ENCODE measurements at places on chromosomes 11 and 22.

- DNase-seq, result no peak
Observed at GRCh38 chr11:20626279-20626678, 26.9 kb downstream of the SLC6A5 start.

DNA sequence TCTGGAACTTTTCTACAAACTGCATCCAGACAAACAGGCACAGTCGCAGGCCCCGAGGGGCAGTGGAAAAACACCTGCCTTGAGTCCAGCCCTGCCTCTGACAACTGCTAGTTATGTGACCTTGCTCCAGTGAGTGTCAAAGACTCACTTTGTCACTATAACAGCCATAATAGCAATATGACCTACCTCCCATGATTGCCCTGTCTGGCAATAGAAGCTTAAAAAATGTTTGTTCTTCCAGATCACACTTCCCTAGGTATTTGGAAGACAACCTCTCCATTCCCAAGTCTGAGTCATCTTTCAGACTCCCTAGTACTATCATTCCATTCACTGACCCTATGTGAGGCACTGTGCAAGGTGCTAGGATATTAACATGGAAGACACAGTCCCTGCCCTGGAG, 74.5 kb downstream of the RPL27A start:
- DNase-seq, result no peak

- DNase-seq, result no peak
Observed at GRCh38 chr22:17941471-17942406, 82.6 kb downstream of the MICAL3 start.

GRCh38 chr22:46287873-46288751, 8.6 kb upstream of the GTSE1 start:
- DNase-seq, result peak; percentile 80

DNA sequence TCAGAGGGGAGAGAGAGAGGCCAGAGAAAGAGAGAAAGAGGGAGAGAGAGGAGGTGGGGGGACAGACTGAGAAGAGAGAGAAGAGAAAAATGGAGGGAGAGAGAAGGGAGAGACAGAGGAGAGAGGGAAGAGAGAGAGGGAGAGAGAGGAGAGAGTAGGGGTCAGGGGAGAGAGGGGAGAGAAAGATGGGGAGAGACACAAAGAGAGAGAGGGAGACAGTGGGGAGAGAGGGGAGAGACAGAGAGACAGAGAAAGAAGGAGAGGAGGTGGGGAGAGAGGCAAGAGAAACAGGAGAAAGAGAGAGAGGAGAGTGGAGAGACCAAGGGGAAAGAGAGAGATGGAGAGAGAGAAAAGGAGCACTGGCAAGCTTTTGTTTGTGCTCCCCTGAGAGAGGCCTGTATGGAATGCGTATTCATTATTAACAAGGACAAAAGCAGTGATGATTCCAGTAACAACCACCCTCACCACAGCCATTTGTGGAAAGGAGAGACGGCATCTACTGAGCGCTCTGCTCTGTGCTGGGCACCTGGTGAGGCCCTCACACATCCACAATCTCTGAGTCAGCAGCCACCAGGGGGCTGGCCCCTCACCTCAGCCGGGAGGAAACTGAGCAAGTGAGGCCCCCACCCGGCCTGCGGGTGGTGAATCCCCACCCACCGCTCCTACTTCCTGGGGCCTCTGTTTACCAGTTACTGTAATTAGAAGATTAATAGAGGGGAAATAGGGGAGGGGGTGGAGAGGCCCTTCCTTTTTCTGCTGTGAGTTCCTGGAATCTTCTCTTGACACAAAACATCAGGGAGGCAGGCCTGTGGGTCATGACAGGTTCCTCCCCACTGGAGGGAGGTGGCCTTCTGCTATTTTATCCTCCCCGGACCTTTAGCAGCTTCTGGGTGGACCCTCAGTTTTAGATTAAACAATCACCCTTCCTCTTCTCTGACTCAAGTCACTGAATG, 14.6 kb upstream of the MIAT start:
- DNase-seq, result peak; percentile 92

DNA sequence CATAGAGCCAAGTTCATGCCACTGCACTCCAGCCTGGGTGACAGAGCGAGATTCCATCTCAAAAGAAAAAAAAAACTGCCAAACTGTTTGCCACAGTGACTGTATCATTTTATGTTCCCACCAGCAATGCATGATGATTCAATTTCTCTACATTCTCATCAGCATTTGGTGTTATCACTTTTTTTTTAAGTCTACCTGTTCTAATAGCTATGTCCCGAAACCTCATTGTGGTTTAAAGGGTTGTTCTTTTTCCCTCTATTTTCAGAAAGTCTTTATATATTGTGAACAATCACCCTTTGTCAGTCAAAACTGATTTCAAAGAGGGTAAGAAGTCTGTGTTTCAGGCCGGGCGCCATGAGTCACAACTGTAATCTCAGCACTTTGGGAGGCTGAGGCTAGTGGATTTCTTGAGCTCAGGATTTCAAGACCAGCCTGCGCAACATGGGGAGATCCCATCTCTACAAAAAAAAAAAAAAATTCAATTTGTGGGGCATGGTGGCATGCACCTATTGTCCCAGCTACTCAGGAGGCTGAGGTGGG, 14.8 kb upstream of the FAM168A start:
- no peak for DNase-seq

GRCh38 chr22:50186761-50187523, 1.2 kb downstream of the TRABD start:
- DNase-seq, result peak; percentile 74

GRCh38 chr11:45512471-45513148, 152.8 kb downstream of the CHST1 start:
- DNase-seq, result no peak

DNA sequence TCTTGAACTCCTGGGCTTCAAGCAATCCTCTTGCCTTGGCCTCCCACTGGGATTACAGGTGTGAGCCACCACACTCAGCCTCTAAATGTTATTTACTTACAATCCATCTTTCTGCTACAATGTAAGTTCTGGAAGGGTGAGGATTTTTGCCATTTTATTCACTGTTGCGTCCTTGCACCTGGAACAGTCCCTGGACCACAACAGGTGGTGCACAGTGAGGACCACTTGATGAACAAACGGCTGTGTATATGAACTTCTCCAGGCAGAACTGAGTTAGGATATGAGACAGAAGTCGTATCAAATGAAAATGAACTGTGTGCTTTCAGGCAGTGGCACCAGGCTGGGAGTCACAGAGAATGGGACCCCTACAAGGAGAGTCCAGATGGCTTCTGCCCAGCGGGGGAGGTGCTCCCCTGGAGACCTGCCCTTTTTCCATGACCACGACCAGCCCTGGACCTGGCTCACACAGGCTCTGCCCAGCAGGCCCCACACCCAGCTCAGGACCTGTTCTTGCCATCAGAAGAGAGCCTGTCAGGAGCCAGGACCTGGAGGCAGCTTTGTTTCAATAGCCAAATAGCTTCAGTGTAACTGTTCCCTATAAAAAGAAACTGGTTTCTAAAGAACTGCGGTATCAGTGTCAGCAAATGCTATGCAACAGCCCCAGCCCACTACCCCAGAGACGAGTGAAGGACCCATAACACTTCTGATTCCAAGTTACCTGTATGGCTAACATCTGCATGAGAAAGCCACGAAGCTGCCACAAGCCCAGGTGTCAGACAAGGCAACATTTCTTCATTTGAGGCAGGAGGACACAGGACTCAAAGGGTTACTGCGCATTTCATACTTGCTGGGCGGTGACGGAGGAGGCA, 104.9 kb downstream of the MICAL3 start:
- no peak for DNase-seq

- peak; percentile 81 for DNase-seq
Observed at GRCh38 chr22:27880778-27881394, 38.2 kb downstream of the PITPNB start.

GRCh38 chr22:31738566-31738965, 11.4 kb downstream of the PRR14L start:
- DNase-seq, result no peak

DNA sequence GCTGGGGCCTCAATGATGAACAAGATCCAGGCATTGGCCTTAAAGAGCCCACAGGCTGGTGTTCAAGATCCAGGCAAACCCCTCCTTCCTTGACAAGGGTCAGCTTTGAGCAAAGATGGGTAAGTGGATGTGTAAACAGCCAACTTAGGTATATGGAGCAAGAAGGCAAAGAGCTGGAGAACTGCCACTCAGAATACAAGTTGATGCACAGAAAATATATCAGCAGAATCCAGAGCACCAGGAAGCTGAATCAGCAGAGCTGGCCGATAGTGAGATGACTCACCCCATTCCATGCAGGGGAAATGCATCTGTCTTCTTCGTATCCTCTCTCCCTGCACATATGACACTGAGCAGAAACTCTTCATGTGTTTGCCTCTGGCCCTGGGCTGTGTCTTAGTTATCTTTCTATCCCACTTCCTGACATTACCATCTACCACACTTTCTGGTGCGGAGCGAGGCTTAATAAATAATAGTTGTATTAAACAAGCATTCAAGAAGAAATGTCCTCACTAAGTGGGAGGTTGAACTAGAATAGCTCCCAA, 57.8 kb downstream of the ENDOD1 start:
- DNase-seq, result peak; percentile 66

DNA sequence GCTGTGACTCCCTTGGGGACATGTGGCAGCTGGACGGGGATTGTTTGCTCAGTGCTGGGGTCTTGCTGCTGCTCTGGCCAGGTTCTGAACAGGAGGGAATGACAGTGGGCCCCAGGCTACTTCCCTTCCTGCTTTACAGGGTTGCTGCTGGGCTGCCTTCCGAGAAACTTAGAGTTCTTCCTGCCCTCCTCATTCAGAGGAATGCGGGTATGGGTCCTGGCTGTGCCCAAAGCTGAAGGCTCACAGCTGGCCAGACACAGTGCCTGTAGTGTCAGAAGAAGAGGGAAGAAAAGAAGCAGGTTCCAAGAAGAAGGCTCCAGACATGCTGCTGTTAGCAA, 108.3 kb upstream of the PARVA start:
- DNase-seq, result no peak

GRCh38 chr11:6319704-6320410, 444 bp downstream of the CAVIN3 start:
- DNase-seq, result peak; percentile 82

- no peak for DNase-seq
Observed at GRCh38 chr11:15169815-15170551, 55.3 kb downstream of the INSC start.

All from activated CD4-positive, alpha-beta T cell treated with anti-CD3 and anti-CD28 coated beads, Interleukin-2, amount 10 ng/mL, durations not matched to agents 24 days and 14 days (primary cell).